Eye (tissue), 1 donor: ENCODE measurements at places on chromosomes 16 and 17.

GRCh38 chr17:70040336-70040735 lies 34.7 kb upstream of the KCNJ16 start:
- DNase-seq, result no peak

DNA sequence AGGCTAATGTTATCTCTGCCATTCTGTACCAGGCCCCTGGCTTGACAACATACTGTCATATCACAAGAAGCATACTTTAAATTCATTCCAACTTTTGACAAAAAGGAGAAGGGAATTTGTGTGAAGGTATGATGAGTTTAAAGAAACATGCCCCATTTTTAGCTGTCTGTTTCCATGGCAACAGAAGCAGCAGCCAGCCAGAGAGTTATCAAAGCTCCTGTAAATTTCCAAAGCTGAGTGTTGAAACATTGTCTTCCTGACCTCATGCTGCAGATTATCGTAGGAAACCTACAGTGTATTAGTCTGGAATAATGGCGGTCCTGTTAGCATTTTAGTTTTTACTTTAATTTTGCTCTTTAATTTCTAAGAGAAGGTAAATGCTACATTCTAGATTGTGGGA lies 124.9 kb downstream of the MRTFB start:
- no peak for DNase-seq

DNA sequence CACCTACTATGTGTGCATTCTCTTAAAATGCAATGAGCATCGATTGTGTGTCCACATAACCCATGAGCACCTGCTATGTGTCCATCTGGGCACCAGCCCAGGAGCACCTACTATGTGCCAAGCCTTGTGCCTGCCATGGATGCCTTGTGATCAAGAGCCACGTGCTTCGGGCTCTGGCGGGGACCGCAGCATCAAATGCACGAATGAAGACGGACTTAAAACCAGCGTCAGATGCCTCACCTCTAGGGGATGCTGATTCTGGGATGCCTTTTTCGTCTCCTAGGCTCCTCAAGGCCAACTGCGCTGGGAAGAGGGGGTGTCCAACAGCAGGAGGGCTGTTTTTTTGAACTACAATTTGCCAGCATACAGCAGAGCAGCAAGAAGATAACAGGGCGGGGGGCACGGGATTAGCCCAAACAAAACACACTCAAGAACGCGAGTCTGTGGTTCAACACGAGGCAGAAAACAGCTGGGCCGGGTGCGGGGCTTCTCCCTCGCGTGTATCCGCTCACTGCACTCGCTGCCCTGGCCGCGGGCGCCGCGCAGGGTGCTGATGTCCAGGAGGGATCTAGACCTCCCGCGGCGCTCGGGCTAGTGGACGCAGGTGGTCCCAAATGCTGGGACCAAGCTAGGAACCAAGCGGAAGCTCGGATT lies 1.2 kb upstream of the GLIS2 start:
- peak; percentile 89 for DNase-seq

DNA sequence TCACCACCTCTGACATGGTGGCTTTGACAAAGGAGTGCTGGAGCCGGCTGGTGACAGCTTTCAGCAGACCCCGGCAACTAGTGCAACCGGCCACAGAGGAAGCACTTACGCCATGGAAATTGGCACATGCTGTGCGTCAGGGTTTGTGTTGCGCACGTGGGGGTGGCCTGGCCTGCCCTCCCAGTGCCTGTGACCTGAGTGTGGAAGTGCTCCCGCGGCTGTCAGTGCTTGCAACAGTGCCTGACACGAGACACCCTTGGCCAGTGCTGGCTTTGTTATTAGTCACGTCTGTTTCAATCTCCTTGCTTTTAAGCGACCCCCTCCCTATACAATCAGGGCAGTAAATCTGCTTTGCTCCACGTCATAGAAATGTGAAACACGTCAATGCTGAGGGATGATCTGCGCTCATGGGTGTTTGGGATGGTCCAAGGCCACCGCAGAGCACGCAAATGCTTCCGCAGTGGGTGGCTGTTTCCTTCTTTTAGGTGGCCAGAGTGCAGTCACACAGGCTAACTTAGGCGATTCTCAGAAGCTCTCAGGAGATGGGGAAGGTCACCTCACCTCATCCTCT lies 64.3 kb downstream of the PGS1 start:
- peak; percentile 36 for DNase-seq

GRCh38 chr17:46212634-46213435 lies 19.6 kb upstream of the KANSL1 start:
- DNase-seq, result peak; percentile 92

GRCh38 chr17:40824015-40824832 lies 1.8 kb upstream of the KRT10 start:
- no peak for DNase-seq

DNA sequence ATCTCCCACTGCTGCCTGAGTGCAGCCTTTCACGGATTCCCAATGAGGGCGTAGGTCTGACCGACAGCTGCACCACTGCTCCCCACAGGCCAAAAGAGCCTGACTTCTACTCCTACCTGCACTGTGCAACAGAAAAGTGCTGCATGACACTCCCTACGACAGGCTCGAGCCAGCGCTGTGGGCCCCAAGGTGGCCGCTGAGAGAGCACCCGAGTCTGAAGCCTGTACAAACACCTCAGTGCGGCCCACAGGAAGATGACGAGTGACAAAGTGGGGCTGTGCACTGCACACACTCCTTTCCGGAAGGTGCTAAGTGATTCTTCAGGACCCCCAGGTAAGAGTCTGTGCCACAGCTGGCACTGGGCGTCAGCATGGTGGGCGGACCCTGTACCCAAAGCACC lies 41.2 kb downstream of the FANCA start:
- no peak for DNase-seq

GRCh38 chr17:37131669-37132611 lies 183.2 kb downstream of the AATF start:
- peak; percentile 36 for DNase-seq

- DNase-seq, result peak; percentile 70
Observed at GRCh38 chr17:60102632-60103096, 23.9 kb upstream of the HEATR6 start.

- no peak for DNase-seq
Observed at GRCh38 chr16:17225541-17225940, 245.2 kb downstream of the XYLT1 start.

- peak; percentile 89 for DNase-seq
Observed at GRCh38 chr17:42519546-42520491, 16.2 kb upstream of the NAGLU start.

GRCh38 chr17:50587571-50587970 lies 27.1 kb downstream of the CACNA1G start:
- no peak for DNase-seq

DNA sequence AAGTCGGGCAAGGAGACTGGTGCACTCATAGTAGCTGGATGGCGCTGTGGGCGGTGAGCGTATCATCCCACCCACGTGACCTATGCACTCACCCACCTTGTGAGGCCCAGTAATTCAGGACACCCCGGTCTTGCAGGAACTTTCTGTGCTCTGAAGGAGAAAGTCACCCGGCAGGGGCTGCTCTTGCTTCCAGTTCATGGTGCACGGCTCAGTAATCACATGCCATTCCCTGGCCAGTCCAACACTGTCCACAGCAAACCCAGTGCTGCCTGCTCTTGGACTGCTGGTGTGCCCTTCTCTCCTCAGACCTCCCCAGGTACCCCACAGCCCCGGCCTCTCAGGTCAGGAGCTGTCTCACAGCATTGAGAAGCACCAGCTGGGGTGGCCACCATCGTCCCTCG lies 16.4 kb upstream of the RHBDF2 start:
- no peak for DNase-seq

GRCh38 chr16:61715393-61715792 lies 320.8 kb downstream of the CDH8 start:
- DNase-seq, result no peak

DNA sequence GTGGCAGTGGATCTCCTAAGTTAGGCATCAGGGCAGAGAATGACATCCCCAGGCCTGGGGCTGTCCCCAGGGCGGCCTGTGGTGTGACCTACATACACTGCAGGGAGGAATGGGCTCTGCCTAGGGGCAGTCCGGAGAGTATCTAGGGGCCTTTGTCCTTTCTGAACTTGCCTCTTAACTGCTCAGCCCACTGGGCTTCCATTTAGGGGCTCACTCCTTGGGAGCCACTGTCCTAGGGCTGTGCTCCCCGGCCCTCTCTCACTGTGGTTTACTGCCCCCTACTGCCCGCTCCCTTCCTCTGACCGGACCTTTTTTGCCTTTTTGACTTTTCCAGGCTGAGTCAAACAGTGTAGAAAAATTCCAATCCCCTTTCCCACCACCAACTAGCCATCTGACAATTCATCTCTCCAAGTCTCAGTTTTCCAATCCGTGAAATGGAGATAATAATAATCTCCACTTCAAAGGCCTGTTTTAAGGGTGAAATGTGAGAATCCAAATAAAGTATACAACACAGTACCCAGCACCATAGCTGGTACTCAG lies 66.8 kb downstream of the DNAH3 start:
- DNase-seq, result peak; percentile 73

DNA sequence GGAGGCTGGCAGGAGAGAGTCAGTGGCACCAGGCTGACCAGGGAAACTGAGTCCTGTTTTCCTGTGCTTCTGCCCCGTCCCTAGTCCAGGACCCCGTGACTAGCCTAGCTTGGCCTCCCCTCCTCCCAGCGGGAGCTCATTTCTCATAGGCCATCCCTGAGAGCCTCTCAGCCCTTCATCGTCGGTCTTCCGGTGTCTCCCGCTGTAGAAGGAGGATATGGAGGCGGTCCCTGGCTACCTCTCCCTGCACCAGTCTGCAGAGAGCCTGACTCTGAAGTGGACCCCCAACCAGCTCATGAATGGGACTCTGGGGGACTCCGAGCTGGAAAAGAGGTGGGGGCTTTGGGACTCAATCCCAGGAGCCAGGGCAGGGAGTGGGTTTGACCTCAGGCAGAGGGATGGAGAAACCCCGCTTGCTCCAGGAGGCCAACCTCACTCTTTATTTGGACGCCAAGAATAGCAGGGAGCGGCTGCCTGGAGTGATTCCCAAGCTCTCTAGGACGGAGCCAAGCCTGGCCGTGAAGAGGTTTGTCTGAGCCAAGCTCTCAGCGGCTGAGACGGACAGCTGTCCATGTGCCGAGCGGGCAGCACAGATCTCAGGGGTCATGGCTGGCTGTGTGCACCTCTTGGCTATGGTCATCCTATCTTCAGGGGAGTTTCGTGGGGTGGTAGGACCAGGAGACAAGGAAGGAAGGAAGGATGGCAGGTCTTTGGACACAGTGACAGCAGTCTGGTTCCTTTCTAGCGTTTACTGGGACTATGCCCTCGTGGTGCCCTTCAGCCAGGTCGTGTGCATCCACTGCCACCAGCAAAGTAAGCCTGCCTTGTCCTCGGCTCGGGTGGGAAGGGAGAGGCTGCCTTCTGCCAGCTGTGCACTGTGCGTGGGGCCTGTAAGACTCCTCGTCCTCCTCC lies 26.8 kb downstream of the SGSM2 start:
- no peak for DNase-seq

GRCh38 chr16:79777679-79778078 lies 177.1 kb upstream of the MAF start:
- no peak for DNase-seq

GRCh38 chr17:67217446-67217845 lies 27.6 kb downstream of the HELZ start:
- DNase-seq, result no peak

GRCh38 chr16:55510185-55510805 lies 1.4 kb downstream of the LPCAT2 start:
- DNase-seq, result no peak

- no peak for DNase-seq
Observed at GRCh38 chr16:56742030-56742984, 12.4 kb downstream of the NUP93 start.

GRCh38 chr16:59042301-59042700 lies 308.2 kb upstream of the GOT2 start:
- DNase-seq, result no peak

- peak; percentile 88 for DNase-seq
Observed at GRCh38 chr16:526181-527014, 1.1 kb upstream of the CAPN15 start.

GRCh38 chr17:72407336-72407909 lies 286.6 kb downstream of the SOX9 start:
- peak; percentile 85 for DNase-seq

DNA sequence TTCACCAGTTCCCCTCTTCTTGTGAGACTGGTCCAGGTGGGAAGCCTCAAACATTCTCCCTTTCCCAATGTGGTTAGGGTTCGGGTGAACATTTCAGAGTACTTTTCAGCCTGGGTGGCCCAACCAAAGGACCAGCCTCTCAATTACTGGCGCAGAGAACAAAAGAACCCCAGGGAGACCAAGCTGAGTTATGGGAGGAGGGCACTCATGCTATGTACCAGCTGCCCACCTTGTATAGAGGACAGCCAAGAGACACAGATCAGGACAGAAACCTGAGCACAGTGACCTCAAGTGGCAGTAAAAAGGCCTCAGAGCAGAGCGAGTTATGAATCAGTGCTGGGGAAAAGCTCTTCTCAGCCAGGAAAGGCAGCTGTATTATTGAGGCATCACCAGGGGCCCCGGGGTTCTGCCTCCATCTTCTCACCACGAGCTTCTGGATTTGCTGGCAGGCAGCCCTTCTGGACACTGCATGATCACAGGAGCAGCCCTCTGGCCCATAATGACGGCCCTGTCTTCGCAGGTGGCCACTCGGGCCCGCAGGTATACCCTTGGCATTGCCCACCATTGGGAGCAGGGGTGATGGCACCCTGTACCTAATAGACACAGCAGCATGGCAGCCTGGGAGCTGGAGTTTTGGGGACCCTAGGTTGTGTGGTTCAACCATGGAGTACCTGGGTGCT lies 3.8 kb downstream of the G6PC3 start:
- no peak for DNase-seq

DNA sequence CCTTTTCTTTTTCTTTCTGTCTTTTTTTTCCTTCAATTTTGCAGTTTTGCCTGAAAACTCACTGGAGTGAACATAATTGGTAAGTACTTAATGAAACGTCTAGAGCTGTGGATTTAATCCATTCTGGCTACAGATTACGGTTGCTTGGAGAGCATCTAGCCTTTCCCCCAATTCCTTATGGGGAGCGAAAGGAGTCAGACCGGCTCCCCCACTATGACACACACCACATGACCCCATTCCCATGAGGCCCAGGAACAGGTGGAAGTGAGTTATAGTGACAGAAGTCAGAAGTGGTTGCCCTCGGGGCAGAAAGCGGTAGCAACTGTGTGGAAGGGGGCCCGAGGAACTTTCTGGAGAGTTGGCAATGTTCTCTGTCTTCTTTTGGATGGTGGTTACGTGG lies 41.2 kb downstream of the EMP2 start:
- DNase-seq, result peak; percentile 62

DNA sequence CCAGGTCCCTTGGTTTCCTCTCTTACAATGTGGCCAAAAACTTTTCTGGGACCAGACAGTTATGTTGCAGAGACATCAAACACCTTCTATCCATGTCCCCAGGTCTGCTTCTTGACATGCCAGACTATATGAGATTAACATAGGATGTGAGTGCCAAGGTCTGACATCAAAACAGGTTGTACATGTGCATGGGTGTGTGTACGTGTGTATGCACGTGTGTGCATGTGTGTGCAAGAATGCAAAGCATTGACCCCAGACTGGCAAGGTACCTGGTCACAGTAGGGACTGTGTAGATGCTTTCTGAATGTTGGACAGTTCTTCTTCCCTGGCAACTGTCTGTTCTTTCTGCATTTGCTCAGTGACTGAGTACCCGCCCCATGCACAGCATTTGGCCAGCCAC lies 85.6 kb downstream of the NDE1 start:
- no peak for DNase-seq

GRCh38 chr17:72872396-72872795 lies 220.1 kb downstream of the SLC39A11 start:
- no peak for DNase-seq
